ENCODE measurements at places on chromosomes 7 and 10.

- no peak for DNase-seq
Observed at GRCh38 chr7:134084488-134085144, 42.5 kb upstream of the LRGUK start.

DNA sequence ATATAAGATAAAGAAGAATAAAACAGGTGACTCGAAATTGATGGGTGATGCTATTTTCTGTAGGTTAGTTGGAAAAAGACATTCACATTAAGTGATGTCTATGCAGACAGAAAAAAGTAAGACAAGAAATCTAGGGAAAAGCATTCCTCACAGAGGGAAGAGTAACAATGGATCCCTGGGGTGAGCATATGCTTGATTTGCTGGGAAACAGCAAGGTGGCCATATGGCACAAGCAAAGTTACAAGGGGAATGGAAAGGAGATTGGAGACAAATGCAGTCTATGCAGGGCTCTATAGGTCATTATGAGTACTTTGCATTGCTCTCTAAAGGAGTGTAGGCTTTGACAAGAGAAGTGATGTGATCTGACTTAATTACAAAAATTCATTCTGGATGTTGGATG is 90.9 kb upstream of the ZNF804B start:
- no peak for DNase-seq

GRCh38 chr7:102220960-102221800 is 65.5 kb upstream of the SH2B2 start:
- DNase-seq: peak; percentile 76

- DNase-seq: peak; percentile 59
Observed at GRCh38 chr10:117373823-117374505, 1.3 kb downstream of the PDZD8 start.

DNA sequence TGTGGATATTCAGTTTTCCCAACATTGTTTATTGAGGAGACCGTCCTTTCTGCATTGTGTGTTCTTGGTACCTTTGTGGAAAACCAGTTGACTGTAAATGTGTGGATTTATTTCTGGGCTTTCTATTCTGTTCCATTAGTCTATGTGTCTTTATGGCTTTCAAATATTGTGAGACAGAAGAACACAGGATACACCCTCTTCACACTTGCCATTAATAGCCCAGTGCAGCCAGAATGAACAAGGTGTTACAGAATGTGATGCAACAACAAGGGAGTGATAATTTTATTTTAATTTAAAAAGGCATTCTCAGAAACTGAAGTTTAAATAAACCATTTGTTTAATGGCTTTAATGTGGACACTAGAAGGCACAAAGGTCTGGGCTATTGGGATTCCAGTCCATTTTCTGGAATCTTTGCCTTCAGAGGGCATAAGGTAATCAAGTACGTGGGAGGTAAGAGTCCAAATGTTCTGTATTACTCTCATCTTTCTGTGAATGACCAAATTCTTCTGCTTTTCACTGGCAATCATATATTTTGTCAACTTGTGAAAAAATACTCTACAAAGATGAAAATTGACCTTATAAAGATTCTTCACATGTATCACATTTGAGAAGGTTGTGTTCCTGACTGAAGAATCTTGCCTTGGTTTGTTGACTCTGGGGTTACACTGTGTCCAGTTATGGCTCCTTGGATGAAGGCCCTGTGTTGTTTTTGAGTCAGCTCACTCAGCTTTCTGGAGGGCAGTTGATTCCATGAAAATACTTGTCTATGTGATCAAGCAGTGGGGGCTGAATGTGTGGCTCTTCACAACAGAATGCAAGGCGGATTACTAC is 962.7 kb downstream of the LRMDA start:
- DNase-seq: no peak

DNA sequence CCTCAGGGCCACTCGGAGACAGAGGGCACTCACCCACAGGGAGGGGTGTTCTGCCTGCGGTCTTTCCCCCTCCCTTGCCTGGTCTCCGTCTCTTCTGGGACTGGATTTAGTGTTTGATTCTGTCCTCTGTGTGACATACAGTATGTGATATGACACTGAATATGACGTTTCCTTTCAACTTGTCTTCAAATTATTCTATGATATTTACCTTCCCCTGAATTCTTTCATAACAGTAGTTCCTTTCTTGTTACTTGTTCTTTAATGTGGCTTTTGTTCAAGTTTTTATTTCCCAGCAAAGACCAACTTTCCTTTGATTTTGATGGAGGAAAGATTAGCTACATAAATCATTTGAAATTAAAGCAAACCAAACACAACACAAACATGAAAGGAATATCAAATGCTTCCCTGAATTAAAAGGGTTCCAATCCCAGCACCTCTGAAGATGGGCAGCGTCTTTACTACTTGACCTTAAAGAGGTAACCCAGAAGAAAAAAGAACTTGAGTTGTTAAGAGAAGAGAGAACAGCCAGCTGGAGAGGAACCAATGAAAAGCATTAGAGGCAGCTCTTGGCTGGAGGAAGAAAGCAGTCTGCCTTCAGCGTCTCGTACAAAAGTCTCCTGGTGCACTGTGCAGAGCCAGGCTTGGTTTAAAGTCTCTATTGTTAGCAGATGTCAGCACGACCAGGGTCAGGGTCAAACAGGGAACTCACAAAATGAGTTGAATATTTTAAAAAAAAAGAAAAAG is 18.3 kb upstream of the RHEB start:
- no peak for DNase-seq

- peak; percentile 53 for DNase-seq
Observed at GRCh38 chr7:44617225-44617890, 10.9 kb downstream of the OGDH start.

DNA sequence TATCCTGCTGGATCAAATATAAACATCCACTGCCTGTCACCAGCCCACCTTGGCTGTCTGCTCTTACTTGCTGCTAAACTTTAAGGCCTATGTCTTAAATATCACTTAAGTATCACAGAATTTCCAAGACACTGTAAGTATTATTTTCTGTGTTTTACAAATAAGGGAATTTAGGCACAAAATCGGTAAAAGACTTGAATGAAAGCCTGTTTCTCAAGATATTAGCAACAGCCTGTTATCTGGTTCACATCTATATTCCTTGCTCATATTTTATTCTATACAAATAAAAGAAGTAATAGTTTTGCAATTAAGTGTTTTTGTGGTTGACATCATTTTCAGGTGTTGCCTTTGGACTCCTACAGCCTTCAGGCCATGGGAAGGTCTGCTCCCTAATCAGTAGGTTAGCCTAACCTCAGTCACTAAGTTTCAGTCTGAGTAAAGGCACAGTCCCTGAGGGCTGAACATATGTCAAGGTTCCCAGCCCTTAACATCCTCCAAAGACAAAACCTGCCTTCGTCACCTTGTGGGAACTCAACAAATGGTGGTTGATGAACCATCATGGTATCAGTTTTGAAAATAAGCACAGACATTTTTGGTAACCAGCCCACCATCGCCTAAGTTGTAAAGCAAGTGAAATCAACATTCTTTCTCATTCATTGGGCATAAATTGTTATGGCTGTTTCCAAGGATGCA is 127.1 kb downstream of the CREB5 start:
- DNase-seq: no peak

DNA sequence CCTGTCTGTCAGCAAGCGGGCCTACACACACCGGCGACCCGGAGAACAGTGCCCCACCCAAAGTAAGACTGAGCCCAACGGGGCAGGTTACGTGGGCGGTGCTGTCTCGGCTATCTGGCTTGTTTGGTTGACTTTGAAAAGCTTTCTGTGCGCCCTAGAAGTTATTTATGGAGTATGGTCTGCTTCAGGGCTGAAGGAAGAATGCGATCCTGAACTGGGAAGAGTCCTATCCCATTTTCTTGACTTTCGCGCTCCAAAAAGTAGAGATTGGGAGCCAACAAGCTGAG is 1.5 kb downstream of the INA start:
- no peak for DNase-seq

DNA sequence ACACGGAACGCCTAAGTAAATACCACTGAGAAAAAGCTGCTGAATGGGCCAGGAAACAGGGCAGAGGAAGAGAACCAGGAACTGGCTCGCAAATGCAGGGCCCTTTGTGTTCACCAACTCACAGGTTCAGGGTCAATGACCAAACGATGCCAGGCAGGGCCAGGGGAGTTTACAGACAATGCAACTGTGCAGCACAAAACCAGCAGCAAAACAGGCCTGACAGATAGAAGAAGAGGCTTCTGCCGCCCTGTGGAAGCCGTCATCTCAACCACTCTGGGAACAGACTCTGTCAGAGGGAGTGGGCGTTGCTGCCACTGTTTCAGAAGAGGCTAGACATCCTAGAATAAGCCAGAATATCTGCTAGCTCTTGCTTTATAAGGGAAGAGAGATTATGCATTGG is 117.9 kb downstream of the KMT2E start:
- DNase-seq: no peak

- DNase-seq: no peak
Observed at GRCh38 chr10:29648114-29648982, 13.6 kb upstream of the SVIL start.

DNA sequence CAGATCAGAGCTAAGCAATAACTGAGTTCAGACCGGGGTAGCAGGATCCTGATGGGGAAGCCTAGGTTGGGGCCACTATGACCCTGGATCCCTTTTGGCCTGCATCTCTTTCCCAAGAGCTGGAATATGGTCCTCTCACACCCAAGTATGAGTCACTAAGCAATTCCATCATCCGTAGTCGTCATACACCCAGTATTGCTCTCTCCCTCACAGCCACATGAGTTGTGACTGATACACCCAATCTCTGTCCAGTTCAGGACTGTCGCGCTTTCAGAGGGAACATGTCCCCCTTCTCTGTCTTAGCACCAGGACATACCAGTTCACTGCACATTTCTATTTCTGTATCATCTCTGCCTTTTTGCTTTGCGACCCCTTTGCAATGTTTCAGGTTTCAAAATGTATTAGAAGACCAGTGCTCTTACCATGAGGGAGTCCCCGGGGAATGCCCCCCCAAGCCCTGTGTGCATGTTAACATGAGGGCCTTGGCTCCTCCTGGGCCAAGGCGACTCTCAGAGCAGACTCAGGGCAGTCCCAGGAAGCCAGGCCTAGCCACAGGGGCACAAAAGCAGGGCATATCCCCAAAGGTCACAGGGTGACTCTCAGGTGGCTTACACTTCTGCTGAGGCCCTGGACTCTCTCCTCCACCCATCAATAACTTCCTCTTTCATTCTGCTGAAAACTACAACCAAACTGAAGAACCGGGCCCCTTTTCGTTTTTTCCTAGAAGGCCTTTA is 75.3 kb upstream of the SAMD8 start:
- DNase-seq: peak; percentile 41

DNA sequence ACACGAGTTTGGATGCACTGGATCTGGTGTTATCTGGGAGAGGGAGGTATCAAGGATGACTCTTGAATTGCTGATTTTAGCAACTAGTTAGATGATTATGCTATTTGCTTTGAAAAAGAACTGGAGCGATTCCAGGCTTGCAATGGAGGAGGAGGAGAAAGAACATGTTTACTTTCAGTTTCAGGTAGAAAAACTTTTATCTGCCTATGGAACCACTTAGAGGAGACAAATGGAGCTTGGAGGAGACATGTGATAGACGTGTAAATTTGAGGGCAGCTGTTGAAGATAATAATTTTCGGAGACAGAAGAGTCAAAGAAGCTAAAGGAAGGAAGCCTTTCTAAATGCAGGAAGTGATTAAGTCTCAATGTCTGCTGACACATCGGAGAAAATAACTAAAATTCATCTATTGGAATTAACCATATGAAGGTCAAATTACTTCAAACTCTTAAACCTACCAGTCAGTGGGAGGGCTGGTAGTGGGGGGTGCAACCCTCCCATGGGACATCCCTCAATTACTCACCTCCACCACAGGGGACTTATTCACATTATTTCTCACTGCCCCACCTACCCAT is 56.4 kb upstream of the GNAI1 start:
- peak; percentile 35 for DNase-seq

Data from EL (cell line).